ENCODE measurements at places on chromosomes 1 and 21. TPM values are rescaled to one million over a fixed set of nuclear protein-coding genes. Genes with fewer than 3 reads are reported as not detected.
A peak's percentile ranks its signal among the peaks of the same experiment; 100 is the strongest.

The HEYL gene
- 20.5 TPM for total RNA-seq

The FCGR1A gene
- total RNA-seq: 8.1 TPM

DNA sequence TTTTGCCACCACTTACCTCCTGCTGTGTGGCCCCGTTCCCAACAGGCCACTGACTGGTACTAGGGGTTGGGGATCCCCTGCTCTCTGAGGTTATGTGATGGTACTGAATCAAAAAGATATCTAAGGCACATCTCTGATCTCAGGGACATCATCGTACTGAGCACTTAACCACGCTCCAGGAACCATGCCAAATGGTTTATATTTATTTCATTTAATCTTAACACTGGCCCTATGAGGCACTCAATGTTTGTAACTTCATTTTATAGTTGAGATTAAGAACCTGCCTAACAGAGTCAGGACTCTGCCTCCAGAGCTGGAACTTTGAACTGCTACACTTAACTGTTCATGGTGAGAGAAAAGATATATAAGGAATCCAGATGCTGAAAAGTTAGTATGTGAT lies 98.0 kb upstream of the HP1BP3 start:
- no peak for DNase-seq

DNA sequence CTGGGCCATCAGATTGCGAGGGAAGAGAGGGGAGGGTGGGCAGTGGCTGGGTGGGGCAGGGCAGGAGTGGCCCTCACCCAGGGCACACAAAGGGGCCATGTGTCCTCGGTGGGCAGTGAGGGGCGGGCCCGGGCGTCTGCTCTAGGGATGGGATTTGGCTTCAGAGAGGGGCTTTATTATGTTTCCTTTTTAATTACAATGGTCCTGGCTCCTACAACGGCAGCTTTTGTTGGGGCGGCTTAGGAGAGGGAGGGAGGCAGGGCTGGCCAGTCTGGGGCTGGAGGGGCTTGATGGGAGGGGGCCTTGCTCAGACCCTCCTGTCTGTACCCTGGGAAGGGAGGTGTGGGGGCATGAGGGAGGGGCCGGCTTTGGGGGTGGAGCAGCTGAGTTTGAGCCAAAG lies 102.8 kb upstream of the WNT4 start:
- DNase-seq: no peak

DNA sequence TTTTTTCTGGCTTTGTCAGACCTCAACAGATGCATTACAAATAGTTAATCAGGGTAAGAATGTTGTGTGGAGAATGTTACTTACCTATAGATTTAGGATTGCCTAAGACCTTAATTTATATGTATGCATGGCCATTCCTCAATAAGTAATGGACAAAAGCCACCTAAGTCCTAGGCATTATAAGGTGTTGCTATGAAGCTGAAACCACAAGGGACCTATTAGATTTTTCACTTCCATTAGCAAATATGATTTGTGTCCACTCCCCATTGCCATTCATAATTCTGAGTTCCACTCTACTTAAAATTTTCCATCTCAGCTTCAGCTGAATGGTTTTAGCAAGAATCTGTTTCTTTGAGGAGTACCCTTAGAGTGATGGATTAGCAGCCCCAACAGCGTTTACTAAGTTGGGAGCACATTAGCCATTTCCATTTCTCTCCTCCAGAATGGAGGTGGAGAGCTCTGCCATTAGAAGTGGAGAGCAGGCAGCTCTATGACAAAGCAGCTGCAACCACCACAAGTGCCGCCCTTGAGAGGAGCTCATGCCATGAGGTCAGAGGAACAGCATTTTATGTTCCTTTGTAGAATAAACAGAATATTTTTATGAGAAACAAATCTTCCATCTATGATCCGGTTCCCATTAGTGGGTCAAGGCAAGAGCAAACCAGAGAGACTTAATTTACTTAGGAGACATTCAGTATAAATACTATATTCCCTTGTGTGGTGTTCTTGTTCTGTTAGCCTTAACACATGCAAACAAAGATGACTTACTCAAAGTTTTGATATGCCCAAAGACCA lies 28.9 kb upstream of the C1orf87 start:
- no peak for DNase-seq

DNA sequence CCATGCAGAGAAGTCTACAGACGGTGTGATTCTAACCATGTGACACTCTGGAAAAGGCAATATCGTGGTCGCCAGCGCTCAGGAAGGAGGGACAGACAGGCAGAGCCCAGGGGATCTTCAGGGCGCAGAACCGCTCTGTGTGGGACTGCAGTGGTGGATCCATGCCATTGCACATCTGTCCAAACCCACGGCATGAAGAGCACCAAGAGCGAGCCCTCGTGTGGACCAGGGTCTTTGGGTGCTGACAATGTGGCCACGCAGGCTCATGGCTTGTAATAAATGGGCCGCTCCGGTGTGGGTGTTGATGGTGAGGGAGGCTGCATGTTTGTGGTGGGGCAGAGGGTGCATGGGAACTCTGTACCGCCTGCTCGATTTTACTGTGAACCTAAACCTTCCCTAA lies 25.3 kb upstream of the POFUT2 start:
- DNase-seq: no peak

GRCh38 chr1:85650645-85651044 lies 57.6 kb downstream of the ZNHIT6 start:
- DNase-seq: no peak

DNA sequence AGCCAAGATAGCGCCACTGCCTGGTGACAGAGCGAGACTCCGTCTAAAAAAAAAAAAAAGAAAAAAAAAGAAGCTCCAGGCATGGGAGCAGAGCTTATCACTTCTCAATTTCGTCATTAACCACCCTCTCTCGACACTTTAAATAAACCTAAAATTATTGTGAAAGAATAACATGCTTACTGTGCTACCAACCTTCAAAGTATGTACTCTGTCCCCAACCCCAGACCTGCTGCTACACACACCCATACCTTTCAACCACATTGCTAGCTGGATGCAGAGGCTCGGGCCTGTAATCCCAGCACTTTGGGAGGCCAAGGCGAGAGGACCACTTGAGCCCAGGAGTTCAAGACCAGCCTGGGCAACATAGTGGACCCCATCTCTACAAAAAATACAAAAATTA lies 38.7 kb downstream of the GNPAT start:
- DNase-seq: no peak

DNA sequence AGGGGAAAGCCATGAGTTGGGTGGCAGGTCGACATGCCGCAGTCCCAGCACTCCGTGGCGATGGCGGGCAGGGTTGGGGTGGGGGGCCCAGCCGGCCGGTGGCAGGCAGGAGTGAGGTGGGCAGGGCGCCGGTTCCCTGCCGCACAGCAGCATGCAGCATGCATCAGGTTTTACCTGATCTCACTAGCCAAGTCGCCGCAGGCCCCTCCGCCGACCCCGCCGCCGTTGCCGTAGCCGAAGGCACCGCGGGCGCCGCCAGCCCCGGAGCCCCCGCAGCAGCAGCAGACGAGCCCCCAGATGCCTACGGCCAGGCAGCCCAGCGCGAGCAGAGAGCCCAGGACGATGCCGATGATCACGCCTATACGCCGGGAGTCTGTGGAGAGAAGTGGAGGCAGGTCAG lies 6.7 kb downstream of the VSIG8 start:
- no peak for DNase-seq

DNA sequence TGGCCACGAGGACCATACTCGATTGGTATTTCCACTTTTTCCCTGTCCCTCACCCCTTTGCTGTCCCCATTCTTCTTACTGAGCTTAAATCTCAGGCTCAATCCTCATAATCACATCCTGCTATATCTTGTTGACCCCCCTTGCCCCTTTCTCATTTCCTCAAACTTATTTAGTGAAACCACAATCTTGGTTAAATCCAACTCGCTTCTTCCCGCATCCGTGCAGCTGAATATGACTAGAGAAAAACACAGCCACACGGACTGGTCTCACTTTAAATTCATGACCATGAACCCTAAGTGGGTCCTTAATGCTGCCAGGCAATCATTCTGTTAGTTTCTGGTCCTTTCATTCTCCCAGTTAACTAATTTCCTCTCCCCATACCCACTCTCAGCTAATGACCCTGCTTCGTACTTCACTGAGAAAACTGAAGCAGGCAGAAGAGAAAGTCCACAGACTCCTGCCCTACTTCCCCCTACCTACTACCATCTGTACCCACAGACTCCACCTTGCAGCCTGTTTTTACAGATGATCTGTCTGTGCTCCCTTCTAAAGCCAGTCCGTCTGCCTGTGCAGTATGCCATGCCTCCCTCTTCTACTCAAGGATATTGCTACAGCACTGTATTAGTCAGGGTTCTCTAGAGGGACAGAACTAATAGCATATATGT lies 96.8 kb upstream of the LMO4 start:
- DNase-seq: no peak

DNA sequence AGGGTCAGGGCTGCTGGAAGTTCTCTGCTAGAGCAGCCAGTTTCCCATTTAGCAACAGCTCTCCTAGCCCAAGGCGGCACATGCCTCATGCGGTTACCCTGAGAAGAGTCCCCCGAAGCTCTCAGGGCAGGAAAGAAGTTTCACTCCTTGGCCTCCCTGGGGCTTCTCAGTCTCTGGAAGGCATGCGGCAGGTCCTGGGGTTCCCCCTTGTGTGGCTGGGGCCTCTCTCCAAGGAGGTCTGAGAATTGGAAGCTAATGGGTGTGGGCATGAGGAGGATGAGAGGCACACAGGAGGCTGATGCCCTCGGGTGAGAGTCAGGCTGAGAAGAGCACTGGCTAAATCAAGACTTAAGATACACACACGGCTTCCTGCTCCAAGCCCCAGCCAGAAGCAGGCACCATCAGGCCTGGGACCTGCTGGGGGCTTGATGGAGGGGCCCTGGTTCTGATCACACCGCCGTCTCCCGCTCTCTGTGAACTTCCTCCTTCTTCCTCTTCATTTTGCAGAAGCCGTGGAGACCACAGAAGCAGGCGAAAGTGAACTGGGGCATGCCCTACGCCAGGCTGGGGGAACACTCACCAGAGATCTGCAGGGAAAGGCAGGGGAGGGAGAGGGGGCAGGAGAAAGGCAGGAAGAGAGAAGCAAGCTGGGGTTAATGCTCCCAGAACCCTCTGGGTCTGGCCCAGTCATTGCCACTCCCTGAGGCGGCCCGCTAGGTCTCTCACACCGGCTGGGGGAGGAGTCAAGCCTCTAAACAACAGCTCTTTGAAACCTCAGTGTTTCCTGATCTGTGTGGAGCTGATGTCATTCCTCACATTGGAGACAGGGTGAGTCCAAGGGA lies 15.1 kb downstream of the BLACAT1 start:
- DNase-seq: no peak

DNA sequence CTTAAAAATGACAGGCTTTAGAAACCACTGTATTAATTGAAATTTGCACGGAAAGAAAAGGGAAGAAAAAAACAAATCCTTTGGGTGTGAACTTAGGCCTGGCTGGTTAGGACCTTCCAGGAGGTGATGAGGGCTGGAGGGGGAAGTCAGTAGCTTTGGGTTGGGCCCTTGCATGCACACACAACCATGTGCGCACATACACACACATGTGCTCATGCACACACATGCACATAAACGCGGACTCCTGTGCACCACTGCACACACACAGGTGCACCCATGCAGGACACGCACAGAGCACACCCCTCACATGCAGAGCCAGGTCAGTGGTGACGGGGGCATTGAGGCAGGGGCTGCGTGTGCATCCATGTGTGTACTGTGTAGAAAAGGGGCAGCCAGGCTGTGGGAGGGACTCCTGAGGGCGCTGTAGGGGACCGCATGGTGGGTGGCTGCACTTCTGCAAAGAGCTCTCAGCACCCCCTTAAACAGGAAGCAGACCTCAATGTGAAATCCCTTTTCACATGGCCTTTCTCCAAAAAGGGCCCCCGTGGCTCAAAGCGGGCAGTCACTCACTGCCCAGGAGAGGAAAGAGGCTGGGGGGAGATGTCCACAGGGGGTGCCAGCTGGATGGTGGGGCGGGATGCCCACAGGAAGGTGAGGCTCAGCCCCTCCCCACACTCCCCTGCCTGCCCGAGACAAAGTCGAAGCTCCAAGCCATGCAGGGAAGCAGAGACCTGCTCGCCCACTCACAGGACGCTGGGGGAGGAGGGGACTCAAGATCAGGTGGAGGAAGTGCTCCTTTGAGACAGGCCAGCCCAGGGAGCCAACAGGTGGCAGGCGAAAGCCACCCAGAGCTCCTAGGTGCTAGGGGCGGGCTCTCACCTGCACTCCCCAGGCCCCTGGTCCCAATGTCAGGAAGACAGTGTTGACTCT lies 95.2 kb downstream of the ITPKB start:
- no peak for DNase-seq

DNA sequence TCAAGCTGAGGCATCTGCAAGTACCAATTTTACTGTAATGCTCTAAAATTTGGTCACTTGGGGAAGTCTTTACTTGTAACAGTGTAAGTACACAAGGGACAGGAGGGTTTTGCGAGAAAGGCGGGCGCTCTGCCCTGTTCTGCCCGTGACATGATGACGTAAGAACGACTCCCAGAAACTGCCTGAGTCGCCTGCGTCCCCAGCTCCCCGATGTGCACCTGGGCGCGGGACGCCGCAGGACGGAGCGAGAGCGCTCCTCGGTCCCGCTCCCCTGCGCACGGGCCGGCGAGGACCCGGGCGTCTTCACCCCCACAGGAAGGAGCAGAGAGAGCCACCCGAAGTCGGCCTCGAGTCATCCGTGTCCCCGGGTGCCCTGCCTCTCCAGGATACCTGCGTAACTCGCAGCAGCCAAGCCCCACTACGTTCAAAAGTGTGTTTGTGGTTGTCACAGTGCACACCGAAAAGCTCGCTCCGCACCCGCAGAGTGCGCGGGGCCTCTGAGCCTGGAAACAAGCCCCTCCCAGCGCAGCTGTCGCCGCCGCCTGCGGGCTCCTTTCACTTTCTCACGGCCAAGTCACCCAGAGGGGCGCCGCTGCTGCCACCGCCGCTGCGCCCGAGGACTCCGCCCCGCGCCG lies 3.3 kb upstream of the ZBTB18 start:
- DNase-seq: peak; percentile 85

All from cardiac septum (tissue), 1 donor.